Right cardiac atrium (tissue), 5 donors: ENCODE measurements at places on chromosomes 4 and X.

DNA sequence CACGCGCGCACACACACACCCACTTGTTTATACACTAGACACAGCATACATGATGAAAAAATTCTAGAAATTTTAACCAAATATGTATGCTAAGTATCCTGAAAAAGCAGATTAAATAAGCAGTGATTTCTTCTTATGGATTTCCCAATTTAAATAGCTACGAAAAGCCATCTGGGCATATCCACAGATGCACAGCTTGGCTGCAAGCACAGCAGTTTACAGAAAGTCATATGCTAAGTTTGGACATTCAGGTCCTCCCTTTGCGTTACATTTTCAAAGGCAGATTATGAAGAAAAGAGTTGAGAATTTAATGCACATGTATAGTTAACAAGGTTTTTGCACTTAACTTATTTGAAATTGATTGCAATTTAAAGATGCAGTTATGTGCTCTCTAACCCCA is 542.2 kb upstream of the EPHA5 start:
- no peak for DNase-seq

DNA sequence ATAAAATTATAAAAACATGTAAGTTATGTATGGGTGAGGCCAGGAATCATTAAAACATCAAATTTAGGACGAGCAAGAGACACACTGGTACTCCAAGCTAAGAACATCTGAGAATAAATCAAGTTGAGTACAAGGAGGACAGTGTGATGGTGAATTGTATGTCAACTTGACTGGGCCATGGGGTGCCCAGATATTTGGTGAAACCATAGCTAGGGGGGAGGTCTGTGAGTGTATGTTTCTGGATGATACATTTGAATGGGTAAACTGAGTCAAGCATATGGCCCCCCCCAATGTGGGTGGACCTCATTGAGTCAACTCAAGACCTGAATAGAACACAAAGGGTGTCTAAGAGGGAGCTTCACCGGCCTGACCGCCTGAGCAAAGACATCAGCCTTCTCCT is 115.3 kb upstream of the BCOR start:
- DNase-seq, result no peak

DNA sequence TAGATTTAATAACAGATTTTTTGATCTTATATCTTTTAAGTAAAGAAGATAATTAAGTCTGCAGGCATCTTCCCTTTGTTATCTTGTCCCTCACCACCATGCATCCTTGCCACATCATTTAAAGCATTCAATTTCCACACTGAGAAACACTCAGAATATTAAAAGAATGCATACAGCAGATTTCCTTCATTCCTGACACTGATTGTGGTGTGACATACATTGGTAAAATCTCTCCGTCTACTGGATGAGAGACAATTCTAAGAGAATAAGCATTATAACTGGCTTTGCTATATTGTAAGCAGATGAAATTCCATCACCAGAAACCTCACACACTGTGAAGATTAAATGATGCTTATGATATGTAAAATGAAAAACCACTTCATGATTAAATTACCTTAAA is 97.4 kb upstream of the TRPC5OS start:
- DNase-seq, result no peak

DNA sequence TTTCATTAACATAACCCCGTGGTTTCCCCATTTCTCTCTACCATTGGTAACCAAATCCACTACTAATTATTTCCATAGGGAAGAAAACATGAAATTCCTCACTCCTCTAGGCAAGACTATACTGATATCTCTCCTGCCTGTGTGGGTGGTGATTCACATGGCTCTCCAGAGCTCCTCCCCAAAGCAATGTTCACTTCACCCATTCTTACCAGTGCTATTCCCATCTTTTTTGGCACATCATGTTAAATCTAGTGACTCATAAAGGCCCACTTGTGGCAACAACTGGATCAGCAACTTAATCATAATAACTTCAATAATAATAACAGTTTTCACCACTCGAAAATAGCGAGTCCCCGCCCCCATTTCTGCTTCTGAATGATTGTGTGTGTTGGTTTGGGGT is 6.1 kb upstream of the HCCS start:
- no peak for DNase-seq

- DNase-seq, result no peak
These were observed 126.7 kb upstream of the CENPE start for GRCh38 chr4:103324811-103325210.
